ENCODE measurements at places on chromosomes 5 and 9.

DNA sequence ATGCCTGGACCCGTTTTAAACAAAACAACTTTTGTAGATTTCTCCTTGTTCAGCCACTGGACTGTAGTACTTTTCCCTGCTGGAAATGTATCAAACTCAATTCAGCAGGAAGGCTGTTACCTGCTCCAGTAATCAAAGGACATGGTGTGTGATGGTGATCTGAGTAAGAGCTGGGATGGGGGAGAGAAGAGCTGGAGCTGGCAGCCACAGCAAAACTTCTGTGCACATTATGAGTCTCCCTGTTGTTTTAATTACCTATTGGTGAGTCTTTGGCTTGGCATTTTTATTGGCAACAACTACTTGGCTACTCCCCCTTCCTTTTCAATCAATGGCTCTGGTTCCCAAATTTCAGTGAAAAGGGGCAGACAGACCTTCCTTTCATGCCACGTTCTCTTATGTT, 9.7 kb downstream of the NREP start:
- DNase-seq, result no peak

DNA sequence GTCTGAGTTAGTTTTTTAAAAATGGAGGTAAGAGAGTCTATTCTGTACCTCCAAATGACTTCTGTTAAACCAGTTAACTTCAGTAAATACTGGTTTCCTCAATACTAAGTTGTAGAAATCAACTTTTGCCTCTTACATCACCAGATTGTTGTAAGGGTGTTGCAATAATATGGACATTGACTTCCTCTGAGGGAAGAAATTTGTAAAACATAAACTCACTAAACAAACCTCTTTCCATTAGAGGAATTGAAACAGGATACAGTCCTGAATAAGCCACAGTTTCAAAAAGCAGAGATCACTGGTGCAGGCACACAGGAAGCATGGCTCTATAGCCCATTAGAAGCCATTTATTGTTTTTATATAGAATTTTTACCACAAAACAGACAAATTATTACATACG, 32.7 kb upstream of the SLCO6A1 start:
- DNase-seq, result peak; percentile 32

DNA sequence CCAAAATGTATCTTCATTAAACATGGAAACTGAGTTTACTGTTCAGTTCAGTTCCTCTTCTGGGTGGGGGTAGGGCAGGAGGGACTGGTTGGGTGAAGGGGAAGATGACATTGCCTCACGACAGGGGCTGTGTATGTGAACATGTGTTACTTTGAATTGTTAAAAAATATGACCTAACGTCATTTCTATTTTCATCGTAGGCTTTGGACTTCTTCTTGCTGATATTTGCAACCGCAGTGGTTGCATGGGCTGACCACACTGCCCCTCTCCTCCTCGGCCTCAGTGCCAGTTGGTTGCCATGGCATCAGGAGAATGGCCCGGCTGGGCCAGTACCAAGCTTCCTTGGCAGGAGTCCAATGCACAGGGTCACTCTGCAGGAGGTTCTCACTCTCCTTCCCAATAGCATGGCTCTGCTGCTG, 41.5 kb downstream of the HACD4 start:
- peak; percentile 8 for DNase-seq

- DNase-seq, result peak; percentile 3
Observed at GRCh38 chr5:77806213-77806843, 30.2 kb upstream of the TBCA start.

DNA sequence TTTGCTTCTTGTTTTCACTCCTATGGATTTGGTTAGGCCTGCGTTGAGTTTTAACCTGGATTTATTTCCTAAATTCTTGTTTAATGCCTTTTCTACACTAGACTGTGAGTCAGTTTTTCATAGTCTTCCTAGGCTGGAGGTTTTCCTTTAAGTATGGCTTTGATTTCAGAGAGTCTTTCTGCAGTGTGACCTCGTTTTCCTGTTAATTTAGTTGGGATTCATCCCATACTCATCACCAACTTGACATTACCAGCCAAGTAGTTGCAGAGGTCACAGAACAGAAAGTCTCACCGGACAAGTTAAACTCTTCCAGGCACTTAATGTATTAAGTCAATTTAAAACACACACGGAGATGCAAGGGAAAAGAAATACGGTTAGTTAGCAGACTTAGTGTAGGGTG, 29.7 kb upstream of the AUH start:
- no peak for DNase-seq

DNA sequence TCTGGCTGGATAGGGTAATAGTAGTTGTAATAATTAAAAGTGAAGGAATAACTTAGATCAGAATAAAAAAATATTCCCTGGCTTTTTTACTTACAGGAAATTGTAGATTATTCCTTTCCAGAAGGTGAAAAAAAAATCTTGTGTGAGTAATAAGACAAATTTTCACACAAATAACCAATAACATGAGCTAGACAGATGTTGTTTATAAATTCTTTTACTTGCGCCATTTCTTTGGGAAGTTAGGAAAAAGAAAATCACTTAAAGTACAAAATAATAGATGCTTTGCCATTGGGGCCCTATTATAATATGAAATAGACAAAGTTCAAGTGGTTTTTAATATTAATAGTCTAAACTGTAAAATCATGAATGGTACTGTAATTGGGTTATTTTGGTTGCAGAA, 204.1 kb downstream of the ARRDC3 start:
- no peak for DNase-seq

DNA sequence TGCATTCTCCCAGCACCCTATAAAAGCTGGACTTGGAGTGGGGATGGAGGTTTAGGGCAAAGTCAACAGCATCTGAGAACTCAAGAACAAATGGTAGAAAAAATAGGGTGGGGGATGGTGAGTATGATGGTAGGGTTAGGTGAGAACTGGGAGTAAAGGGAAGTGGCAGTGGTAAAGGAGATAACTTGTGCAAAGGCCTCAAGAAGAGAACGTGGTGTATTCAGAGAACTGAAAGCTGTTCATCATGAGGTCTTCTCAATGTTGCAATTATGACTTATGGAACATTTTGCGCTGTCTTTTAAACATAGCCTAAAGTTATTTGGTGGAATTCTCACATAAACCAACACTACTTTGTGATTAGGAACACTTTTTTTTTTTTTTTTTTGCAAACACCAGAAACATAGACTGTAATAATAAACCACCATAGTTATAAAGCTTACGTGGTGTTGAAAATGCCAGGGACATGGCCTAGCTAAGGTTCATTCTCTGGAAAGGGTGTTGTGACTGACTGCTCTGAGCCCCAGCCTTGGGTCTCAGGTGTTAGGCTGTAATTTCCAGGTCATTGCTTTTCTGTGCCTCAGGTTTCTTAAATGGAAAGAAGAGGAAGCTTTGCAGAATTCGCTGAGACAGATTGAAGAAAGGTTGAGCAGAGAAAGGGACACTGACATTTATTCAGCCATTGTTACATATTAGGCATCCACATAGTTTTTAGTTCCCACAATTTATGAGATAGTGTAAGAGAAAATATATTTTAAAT, 19.2 kb upstream of the TXNDC8 start:
- DNase-seq, result peak; percentile 10

DNA sequence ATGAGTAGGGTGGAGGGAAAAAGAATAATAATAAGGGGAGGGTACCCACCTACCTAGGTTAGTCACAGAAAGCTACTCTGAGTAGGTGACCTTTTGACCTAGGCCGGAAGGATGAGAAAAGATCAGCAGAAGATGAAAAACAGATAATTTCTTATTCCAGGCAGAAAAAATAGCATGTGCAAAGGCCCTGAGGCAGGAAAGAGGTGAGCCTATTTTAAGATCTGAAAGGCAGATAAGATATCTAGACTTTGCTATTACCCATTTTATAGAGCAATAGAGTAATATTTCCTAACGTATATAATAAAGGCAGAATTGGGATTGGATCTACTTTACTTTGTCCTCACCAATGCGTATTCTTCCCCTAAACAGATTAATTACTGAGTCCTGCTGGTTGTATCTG, 393.9 kb upstream of the MPDZ start:
- DNase-seq, result no peak

GRCh38 chr5:171149772-171150171, 159.3 kb upstream of the TLX3 start:
- no peak for DNase-seq

- no peak for DNase-seq
Observed at GRCh38 chr5:83414601-83415000, 56.9 kb upstream of the VCAN start.

DNA sequence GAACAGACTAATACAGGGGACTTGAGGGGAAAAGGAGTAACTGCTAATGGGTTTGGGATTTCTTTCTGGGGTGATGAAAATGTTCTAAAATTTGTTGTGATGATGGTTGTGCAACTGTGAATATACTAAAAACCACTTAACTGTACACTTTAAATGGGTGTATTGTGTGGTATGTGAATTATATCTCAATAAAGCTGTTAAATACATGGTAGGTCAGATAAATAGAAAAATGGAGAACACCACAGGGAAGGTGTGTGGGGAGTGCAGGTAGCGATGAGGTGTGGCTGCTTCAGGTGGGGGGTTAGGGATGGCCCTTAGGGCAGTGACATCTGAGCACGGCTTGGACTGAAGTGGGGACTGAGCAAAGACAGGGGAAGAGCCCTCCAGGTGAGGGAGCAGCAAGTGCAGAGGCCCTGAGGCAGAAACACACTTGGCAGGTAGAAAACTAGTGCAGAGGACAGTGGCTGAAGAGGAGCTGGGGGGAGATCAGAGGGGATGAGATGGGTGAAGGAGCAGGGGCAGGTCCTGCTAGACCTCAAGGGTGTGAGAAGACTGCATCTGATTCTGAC, 20.9 kb downstream of the EEIG1 start:
- DNase-seq, result no peak

DNA sequence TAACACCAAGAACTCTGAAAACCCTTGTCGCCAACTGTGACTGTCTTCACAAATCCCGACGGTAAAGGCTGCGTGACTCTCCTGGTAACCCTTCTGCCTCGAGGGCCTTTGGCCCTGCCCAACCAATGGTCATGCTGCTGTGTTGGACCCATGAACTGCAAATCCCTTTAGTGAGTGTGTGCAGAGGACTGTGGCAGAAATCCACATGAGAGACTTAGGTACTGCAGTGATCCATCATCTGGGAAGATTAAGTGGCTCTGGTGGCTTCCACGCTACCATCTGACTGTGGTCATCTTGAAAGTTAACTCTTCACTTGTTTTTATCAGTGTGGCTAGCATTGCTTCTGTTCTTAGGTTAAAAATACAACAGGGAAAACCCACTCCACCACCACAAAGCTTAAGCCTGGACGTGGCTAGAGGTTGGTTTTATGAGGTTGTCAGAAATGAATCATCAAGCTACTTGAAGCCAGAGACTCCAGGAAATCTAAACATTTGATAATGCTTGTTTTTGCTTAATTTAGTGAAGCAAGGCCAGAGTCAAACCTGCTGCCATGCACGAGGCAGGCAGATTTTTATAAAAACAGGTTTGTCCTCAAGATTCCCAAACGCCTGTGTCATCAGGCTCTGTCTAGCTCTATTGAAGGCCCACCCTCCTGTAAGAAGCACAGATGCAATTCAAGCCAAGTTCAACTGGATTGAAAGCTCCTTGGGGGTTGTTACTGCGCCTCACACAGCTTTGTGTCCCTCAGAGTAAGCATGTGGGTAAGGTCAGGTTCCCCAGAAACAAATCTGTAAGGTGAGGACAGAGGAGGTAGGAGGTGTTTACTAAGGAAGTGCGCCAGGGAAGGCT, 52.7 kb upstream of the ERCC6L2 start:
- DNase-seq, result no peak

GRCh38 chr9:88738709-88739108, 203.7 kb downstream of the NXNL2 start:
- no peak for DNase-seq

DNA sequence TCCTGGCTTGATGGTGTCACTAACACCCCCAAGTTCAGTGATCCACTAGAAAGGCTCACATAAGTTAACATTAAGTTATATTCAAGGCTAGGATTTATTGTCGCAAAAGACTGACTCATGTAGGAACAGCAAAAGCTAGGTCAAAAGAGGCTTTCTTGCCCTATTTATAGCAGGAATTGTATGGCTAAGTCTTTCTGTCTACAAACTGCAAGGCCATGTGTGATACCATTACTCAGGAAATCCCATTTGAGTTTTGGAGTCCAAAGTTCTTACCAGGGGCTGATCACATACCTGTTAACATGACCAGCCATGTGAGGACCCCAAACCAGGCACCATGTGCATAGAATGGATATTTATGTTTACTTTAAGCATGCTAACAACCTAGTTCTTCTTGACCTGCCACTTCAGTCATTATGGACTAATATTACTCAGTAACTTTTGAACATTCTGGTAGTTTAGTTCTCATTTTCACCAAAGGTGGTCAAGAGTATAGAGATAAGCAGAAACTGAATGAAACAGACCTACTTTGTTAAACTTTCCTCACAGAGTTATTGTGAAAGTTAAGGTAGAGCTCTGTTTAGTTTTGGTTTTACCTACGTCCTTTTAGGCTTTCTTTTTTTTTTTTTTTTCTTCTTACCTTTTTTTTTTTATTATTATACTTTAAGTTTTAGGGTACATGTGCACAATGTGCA, 281.1 kb downstream of the FER start:
- DNase-seq, result no peak

DNA sequence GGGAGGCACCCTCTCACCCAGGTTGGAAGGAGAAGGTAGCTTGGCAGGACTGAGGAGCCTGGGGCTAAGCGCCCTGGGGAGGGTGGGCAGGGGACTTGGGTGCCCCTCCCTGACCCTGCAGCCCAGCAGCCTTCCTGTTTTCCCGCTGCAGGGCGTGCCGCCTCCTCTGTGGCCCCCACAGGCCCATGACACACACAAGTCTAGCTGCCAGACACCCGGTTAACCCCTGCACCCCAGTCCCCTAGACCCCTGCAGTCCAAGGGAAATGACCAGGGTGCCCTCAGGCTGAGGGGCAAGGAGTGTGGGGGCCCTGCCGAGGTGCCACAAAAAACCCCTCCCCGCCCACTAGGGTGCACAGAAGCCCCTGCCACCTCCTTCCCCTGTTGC, 33.0 kb downstream of the GOLGA2 start:
- DNase-seq, result no peak

- DNase-seq, result no peak
Observed at GRCh38 chr5:113218906-113219517, 215.8 kb downstream of the TSSK1B start.

DNA sequence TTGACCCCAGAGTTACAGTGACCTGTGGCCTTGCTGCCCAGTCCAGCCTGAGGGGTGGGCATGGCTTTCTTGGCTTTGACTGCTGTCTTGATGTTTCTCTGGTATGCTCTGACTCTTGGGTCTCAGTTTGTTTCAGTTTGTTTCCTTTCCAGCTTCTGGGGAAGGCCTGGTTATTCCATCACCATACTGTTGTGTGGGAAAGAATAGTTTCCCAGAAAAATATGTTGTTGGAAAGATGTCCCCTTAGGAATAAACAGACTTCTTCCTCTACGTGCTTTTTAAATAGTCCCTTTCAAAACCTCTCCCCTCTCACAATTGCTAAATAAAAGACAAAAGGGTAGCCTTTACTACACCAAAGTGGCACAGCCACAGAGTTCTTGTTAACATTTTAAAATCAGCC, 49.5 kb downstream of the EGFLAM start:
- DNase-seq, result no peak

DNA sequence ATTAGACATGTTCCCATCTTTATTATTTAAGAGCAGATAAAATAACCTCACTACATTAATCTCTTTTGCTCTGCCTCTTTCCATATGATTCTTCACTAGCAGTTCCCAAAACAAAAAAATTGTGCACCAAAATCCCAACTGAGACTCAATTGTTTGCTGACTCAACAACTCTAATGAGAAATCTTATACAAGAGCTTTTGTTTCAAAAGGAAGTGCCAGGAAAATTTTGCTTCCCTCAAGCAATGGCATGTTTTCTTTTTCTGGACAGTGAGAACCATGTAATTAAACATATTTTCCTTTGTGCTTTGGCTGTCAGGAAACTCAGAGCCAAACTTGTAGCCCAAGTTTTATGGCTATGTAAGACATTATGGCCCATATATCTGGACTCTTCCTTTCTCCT, 62.0 kb downstream of the TMC1 start:
- no peak for DNase-seq
